ENCODE measurements at places on chromosomes 5 and 9. TPM values are rescaled to one million over a fixed set of nuclear protein-coding genes. Genes with fewer than 3 reads are reported as not detected.

GRCh38 chr9:112006361-112007020, 109.9 kb downstream of the UGCG start:
- H3K36me3 ChIP-seq = no peaks in the 10 kb centered on the region
- H3K4me3 ChIP-seq = no peak overlapping the region
- H3K27ac ChIP-seq = no peak overlapping the region
- peaks cover under 1% of the 10 kb centered on the region for H3K4me1 ChIP-seq
- no peaks in the 10 kb centered on the region for H3K27me3 ChIP-seq
- no peak for DNase-seq

- H3K27me3 ChIP-seq = no peaks in the 10 kb centered on the region
- H3K27ac ChIP-seq = peak overlapping the region; percentile 42
- H3K4me3 ChIP-seq = no peak overlapping the region
- peaks cover 28% of the 10 kb centered on the region for H3K4me1 ChIP-seq
- DNase-seq = peak; percentile 19
Observed at GRCh38 chr9:115035841-115036612, 81.9 kb downstream of the TNC start.

DNA sequence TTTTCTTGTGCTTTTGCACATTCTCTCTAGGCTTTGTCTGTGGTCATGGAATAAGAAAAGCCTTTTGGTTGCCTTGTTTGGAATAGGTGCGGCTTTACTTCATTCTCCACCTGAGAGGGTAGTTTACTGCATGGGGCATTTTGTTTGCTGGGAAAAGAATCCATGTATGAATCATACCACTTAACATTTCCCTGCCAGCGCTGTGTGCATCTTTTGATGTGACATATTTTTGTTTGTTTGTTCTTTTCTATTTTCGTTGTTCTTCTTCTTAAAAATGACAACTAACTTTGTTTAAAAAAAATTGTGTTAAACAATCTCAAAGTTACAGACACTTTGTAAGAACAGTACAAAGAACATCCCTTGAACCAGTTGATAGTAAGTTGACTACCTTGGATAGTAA, 113.2 kb downstream of the GCNT1 start:
- peak overlapping the region; percentile 66 for H3K4me3 ChIP-seq
- peak overlapping the region; percentile 45 for H3K27ac ChIP-seq
- no peaks in the 10 kb centered on the region for H3K27me3 ChIP-seq
- H3K4me1 ChIP-seq = no peaks in the 10 kb centered on the region

DNA sequence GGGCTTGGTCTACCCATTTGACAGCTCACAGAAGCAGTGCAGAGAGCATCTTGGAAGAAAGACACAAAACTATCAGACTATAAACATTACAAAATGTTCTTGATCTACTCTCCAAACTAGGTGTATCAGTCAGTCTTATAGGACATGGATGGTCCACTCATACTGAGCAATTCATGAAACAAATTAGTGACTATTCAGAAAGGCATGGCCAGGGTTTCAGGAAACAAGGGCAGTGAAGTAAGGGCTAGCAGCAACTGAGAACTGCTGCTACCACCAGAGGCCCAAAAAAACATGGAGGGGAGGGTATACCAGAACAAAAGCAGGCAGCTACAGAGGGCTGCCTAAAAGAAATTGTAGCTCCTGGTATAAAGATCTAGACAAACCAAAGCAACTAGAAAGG, 287.0 kb downstream of the PIK3R1 start:
- DNase-seq = no peak
- no peaks in the 10 kb centered on the region for H3K27me3 ChIP-seq
- no peak overlapping the region for H3K4me3 ChIP-seq
- no peaks in the 10 kb centered on the region for H3K4me1 ChIP-seq

- no peaks in the 10 kb centered on the region for H3K27me3 ChIP-seq
- DNase-seq = no peak
- peaks cover 24% of the 10 kb centered on the region for H3K36me3 ChIP-seq
- peaks cover 23% of the 10 kb centered on the region for H3K4me1 ChIP-seq
Observed at GRCh38 chr5:72237879-72238278, 82.2 kb downstream of the MRPS27 start.

DNA sequence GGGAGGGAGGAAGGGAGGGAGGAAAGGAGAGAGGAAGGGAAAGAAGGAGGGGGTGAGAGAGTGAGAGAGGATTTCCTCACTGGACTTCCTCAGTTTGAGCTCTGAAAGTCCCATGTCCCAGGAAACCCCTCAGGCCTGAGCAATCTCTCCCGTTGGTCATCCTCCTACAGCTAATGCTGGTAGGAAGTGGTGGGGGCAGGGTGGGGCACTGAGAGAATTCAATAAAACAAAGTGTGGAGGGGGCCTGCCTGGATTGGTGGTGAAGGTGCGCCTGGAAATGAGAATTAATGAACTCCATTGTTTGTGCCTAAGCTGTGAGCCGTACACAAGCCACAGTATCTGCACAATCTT, 195.0 kb downstream of the RGS3 start:
- peaks cover 39% of the 10 kb centered on the region for H3K4me1 ChIP-seq
- no peak overlapping the region for H3K27ac ChIP-seq
- no peak for DNase-seq
- H3K27me3 ChIP-seq = no peaks in the 10 kb centered on the region

DNA sequence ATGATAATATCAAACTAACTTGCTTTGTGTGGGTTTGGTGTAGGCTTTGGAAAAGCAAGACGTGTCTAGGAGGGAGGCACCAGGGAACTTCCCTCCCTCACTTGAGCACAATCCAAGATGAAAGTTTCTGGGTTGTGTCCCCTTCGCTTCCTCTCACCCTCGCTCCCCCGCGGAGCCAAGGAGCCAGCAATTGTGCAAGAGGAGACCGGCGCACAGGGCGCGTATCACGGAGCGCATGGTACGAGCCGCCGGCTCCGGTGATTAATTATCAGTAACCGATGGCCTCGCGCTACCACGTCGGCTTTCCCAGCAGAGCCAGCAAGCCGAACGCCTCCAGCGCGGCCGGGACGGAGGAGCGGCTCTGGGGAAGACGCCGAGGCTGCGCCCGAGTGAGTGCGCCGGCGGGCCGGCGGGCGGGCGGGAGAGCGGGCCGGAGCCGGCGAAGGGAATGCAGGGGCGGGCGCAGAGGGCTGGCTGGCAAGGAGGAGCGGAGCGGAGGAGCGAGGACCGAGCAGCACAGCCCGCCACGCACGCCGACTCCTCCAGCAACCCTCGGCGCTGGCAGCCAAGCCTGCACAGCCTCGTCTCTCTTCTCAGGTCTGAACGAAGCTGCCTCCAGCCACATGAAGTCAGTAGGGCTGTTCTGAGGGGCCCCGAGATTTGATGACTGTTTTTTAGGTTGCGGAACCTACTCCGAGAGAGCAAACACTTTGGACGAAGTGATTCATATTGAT, 143.6 kb downstream of the BNC2 start:
- no peaks in the 10 kb centered on the region for H3K36me3 ChIP-seq
- H3K27ac ChIP-seq = peak overlapping the region; percentile 63
- H3K4me3 ChIP-seq = peak overlapping the region; percentile 50
- peaks cover 58% of the 10 kb centered on the region for H3K27me3 ChIP-seq
- DNase-seq = peak; percentile 47
- H3K4me1 ChIP-seq = no peaks in the 10 kb centered on the region

AGXT2 gene
- not detected for total RNA-seq

GRCh38 chr5:83184534-83184933, 107.2 kb downstream of the XRCC4 start:
- no peaks in the 10 kb centered on the region for H3K27me3 ChIP-seq
- no peak for DNase-seq
- H3K36me3 ChIP-seq = no peaks in the 10 kb centered on the region
- H3K4me3 ChIP-seq = no peak overlapping the region
- H3K27ac ChIP-seq = no peak overlapping the region

DNA sequence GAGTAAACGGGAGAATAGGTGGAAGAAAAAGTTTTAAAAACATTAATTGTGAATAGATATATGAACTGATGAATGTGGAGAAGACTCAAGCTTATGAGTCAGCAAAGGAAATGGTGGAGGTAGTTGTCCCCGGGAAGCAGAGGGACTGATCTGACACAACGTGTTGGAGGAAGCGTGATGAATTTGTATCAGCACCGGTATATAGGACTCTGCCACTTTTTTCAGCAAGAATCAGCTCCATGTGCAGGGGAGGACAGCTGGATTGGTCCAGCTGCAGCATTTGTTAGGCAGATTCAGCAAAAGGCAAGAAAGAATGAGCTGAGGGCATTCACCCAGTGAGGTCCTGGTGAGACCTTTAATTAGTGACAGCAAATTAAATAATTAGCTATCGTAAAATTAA, 276.0 kb downstream of the TENT4A start:
- H3K27ac ChIP-seq = no peak overlapping the region
- H3K27me3 ChIP-seq = no peaks in the 10 kb centered on the region
- H3K36me3 ChIP-seq = no peaks in the 10 kb centered on the region
- no peak for DNase-seq

PCA3 gene
- not detected for total RNA-seq

DNA sequence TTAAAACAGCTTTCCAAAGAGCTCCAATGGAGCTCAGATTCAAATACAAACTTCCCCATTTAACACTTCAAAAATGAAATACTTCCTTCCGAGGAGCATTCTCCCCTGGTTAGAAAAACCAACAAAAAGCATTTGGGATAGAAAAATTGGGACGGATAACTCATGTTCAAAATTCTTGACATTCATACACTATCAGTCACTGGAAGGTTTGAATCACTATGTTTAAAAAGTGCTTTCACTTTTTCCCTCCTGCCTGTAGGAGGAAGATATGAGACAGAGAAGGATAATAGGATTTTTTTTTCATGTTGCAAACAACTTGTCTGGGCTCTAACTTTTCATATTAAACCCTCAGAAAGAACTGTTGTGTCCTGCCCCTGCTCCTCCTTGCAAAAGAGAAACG, 412.0 kb downstream of the ACTL7B start:
- no peaks in the 10 kb centered on the region for H3K27me3 ChIP-seq
- DNase-seq = no peak
- no peaks in the 10 kb centered on the region for H3K4me1 ChIP-seq
- H3K36me3 ChIP-seq = no peaks in the 10 kb centered on the region
- H3K27ac ChIP-seq = no peak overlapping the region

GRCh38 chr9:88818495-88819201, 172.6 kb upstream of the S1PR3 start:
- H3K4me3 ChIP-seq = no peak overlapping the region
- H3K4me1 ChIP-seq = peaks cover 20% of the 10 kb centered on the region
- no peaks in the 10 kb centered on the region for H3K27me3 ChIP-seq
- DNase-seq = peak; percentile 36
